Activated naive CD4-positive, alpha-beta T cell treated with anti-CD3 and anti-CD28 coated beads for 36 hours (primary cell): ENCODE measurements at places on chromosomes 5 and 9. TPM values are rescaled to one million over a fixed set of nuclear protein-coding genes. Genes with fewer than 3 reads are reported as not detected.
A peak's percentile ranks its signal among the peaks of the same experiment; 100 is the strongest.

The SPACA9 gene
- total RNA-seq = 2.5 TPM

The TUSC1 gene
- total RNA-seq = not detected

- DNase-seq = no peak
These were observed 303.1 kb upstream of the IRX4 start for GRCh38 chr5:2185646-2186471.

DNA sequence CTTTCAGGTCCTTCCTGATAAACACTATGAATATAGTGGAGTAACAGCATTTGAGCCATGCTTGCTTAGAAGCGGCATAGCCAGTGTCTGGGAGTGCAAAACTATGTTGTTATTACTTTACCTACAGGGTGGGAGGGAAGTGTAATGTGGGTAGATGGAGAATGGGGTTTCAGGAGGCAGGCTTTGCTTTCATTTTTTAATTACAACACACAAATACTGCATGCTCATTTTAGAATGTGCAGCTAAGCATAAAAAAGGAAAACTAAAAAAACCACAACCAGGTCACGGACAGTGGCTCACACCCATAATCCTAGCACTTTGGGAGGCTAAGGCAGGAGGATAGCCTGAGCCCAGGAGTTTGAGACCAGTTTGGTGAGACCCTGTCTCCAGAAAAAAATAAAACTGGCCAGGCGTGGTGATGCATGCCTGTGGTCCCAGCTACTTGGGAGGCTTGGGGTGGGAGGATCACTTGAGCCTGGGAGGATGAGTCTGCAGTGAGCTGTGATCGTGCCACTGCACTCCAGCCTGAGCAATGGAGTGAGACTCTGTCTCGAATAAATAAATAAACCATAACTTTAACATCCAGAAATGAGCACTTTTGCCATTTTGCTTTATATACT is 20.2 kb downstream of the HAVCR1 start:
- DNase-seq = no peak

- DNase-seq = peak; percentile 55
These were observed at the start of gene SEPTIN8 for GRCh38 chr5:132777209-132778069. Gene SEPTIN8, minus strand, starts transcription at chr5:132777239. Its CDS starts 102 bp downstream, at chr5:132777137.

- DNase-seq = no peak
These were observed 61.5 kb downstream of the SPRY4 start for GRCh38 chr5:142263346-142263745.

DNA sequence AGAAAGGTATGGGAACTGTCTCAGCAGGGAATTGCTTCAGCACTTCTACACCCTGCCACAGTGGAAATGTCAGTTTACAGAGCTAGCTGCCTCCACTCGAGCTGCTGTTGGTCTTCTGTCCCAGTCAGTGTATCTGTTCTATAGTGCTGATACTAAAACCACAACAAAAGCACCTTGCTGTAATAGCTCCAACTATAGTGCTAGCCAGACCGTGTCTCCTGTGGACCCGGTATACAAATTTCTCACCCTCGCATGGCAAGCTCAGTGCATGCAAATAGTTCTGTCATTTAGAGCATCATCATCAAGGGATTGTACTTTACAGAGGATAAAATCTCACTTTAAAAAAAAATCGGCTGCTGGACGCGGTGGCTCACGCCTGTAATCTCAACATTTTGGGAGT is 51.5 kb upstream of the IQGAP2 start:
- no peak for DNase-seq

GRCh38 chr9:76586390-76587314 is 127.7 kb downstream of the GCNT1 start:
- DNase-seq = no peak
